ENCODE measurements at places on chromosomes 1 and 21. TPM values are rescaled to one million over a fixed set of nuclear protein-coding genes. Genes with fewer than 3 reads are reported as not detected.

GBP1 gene
- 4.8 TPM for total RNA-seq

BMP8B gene
- total RNA-seq = 1.2 TPM

GNG12 gene
- total RNA-seq = 0.43 TPM

GPR61 gene
- 0.38 TPM for total RNA-seq
